ENCODE measurements at places on chromosomes 7 and 10.

DNA sequence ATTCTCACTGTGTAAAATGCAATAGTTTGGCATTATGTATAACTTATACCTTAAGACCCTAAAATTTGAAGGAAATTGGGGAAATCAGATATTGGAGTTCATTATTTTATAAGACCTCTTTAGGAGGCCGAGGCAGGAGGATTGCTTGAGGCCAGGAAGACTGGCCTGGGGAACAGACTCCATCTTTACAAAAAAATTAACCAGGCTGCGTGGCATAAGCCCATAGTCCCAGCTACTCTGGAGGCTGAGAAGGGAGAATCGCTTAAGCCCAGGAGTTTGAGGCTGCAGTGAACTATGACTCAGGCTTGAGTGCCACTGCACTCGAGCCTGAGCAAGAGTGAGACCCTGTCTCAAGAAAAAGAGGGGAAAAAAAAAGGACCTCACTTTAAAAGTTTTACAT, 14.0 kb upstream of the PBLD start:
- no peak for DNase-seq

DNA sequence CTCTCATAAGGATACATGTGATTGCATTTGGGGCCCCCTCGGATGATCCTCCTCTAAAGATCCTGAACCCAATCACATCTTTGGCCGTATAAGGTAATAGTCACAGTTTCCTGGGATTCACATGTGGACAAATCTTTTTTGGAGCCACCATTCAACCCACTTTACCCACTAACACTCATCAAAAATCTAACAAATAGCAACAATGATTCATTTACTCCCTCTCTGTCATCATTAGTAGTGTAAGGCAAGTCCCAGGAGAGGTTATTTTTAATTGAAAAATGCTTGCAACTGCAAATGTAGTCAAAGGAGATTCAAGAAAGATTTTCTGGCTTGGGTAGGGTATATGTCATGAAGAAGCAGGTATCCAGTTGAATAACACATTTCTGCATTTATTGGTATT, 9.9 kb upstream of the SMKR1 start:
- DNase-seq, result no peak

DNA sequence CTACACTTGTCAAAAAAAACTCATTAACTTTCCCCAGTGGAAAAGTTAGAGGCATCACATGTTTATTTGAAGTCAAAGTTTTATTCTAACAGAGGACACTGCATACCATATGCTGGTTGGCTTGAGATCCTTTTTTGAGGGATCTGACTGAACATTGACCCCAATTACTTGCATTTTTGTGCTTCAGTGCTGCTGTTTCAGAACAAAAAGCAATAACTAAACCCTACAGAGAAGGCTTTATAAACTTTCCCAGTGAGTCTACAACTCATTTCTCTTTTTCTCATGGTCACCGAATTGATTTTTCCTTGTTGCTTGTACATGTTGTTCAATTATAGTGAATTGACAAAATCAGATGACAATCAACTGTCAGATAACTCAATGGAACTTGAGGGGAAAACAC, 69.3 kb upstream of the PHYHIPL start:
- no peak for DNase-seq

DNA sequence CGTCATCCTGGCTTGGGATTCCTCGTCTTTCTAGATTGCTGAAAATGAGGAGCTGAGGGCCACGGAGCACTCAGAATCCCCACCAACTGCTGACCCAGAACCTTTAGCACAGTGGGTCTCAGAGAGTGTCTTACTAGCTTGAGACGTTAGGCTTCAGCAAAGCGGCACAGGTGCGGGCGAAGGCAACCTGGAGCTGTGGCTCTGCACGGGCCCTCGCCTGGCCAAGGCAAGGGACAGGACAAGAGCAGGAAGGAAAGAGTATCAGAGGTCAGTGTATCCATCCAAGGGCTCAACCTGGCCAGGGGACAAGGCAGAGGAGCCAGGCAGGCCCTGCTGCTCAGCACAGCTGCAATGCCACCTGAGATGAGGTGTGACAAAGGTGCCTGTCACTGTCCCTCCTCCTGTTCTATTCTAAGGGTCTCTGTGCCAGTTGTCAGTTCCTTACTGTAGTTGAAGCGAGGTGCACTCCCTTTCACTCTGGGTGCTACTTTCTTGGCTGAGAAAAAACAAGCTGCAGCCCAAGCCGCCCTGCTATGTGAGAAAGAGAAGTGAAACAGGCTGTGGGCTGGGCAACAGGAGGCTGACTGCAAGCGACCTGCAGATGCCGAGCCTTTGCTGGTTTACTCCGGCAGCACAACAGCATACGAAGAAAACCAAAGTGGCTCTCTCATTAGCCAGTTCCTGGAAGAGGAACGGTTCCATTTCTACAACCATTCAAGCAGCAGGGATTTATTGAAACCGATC, 33.3 kb upstream of the KDM7A start:
- DNase-seq, result no peak

DNA sequence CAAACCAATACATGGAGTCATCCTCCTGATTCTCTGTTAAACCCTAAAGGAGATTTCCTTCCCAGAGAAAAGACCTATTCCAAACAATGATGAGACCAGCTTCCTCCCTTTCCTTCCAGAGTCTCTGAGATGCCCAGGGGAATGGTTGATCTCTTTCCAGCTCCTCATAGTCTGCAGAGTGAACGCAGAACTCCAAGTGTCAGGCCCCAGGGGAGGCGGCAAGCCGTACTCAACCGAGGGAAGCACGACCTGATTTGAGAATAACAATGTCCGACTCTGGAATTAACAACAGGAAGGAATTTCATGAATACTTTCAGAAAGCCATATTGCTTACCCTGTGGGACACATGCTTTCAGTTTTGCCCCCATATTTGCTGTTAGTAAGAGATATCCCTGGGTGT, 241.7 kb upstream of the GLI3 start:
- DNase-seq, result no peak

DNA sequence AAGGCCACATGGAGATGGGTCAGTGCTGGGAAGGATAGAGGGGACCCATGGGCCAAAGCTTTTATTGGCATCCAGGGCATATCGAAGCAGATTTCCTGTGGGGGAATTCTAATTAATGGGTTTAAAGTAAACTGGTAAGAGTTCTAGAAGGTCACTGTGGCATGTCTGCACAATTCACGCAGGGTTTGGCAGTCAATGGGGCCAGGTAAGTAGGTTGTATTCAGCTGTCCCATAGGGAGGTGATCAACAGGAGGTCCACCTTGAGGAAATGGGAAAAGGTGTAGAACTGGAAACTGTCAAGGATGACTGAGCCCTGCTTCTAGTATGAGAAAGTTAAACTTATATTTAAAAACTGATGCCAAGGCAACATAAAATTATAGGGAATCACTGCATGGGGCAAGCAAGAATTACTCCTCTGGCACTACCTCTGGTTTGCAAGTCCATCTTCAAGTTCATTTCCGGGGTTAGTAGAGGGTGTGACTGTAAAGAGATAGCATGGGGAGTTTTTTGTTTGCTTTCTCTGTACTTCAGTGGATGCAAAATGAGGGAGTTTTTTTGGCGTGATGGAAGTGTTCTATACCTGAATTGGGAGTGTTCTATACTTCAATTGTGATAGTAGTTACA, 22.5 kb downstream of the TBC1D12 start:
- no peak for DNase-seq

- DNase-seq, result no peak
Observed at GRCh38 chr10:125125951-125126735, 34.2 kb downstream of the CTBP2 start.

- no peak for DNase-seq
Observed at GRCh38 chr7:137728426-137728825, 118.3 kb downstream of the DGKI start.

DNA sequence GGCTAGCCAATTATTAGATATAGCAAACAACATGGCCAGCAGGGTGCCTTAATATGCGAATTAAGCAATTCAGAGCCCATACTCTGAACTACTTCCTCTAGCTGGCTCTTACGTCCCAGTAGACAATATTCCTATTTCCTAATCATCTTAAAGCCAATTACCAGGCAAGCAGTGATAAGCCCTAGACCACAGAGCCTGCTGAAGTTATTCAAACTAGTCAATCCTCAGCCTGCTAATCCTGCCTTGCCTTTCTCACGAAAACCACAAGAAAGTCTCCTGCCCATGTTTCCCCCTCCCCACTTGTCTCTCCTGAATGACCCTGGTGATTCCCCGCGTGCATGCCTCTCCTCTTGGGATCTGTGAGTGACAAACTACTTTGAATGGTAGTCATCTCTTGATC, 86.8 kb upstream of the CACNA2D1 start:
- no peak for DNase-seq

DNA sequence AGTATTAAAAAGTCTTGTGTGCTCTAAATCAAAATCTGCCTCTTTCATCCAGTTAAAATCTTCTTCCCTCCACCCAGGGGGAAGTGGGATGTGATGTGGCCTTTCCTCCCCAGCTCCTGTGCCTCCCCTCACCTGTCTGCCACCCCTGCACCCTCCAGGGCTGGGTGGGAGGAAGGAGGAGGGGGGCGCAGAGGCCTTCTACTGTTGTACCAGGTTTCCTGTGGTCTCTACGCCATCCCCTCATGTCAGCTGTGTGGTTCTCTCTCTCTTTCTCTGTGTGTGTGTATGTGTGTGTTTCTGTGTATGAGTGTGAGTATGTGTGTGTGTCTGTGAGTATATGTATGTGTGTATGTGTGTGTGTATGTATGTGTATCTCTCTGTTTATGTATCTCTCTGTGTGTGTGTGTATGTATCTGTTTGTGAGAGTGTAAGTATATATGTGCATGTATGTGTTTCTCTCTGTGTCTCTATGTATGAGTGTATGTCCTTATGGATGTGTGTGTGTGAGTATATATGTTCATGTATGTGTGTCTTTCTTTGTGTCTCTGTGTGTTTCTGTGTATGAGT, 45.5 kb upstream of the C10orf71 start:
- DNase-seq, result no peak

GRCh38 chr7:1641173-1641572, 28.9 kb upstream of the ELFN1 start:
- no peak for DNase-seq

GRCh38 chr10:91206427-91206826, 14.0 kb upstream of the PCGF5 start:
- no peak for DNase-seq

DNA sequence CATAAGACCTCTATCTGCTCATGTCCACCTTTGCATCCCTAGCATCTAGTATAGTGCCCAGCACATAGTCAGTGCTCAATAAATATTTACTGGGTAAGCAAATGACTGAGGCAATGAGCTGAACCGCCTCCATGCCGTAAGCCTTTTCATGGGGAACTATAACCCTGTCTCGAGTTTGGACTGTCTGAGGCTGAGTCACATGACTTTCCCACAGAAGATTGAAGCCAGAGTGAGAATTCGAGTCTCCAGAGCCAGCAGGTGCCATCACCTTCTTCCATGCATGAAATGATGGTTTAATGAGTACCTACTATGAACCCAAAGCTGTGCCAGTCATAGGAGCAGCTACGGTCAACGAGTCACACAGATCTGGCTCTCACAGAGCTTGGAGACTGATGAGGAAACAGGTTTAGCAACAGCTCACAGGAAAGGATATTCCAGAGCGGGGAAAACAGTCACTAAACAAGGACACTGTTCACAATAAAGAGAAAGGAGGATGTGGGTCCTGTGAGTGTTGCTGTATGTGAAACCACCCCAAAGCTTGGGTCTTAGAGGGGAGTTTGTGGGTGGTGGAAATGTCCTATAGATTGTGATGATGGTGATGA, 75.2 kb downstream of the TEX36 start:
- DNase-seq, result no peak

DNA sequence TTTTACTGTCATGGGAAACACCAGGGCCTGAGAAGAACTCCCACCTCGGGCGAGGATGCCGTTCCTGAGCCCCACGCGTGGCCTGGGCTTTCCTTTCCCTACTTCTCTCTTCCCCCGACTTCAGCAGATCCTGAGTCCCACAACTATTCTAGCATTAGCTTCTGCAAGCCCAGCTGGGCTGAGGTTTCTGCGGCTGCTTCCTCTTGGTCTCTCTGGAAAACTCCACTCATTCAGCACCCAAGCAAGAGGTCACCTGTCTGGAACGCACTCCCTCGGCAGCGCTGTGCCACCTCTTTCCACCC, 761 bp upstream of the DOCK1 start:
- no peak for DNase-seq

DNA sequence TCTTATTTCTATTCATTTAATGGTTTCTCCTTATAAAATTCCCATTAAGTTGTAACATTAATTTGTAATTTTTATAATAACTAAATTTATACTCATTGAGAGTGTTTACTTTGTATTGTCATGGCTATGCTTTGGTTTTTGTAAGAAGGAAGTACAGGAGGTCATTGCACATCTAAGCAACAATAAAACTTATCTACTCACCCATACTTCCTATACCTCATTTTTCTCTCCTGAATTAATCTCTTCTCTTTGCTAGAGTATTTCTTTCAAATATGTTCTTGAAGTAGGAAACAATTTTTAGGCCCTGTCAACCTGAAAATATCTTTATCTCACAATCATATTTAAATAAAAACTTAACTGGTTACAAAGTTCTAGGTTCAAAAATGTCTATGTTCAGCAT, 95.4 kb upstream of the WDR11 start:
- DNase-seq, result no peak

DNA sequence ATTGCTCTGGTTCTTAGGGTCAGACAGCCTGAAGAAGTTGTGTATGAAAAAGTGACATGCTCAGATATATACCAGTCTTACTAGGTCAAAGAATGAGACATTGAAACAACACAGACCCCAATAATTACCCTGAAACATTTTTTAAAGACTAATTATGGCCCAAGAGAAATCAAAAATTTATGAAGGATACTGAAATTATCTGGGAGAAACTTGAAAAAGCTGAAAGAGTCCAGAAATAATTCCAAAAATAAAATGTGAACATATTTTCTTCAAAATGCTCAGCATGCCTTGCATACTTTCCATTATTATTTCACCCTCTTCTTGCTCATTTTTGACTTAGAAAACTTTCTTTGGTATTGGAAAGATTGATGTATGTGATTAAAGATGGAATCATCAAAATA, 198.9 kb upstream of the CCDC6 start:
- DNase-seq, result no peak

- DNase-seq, result no peak
Observed at GRCh38 chr10:97078261-97078937, 107.4 kb downstream of the SLIT1 start.

DNA sequence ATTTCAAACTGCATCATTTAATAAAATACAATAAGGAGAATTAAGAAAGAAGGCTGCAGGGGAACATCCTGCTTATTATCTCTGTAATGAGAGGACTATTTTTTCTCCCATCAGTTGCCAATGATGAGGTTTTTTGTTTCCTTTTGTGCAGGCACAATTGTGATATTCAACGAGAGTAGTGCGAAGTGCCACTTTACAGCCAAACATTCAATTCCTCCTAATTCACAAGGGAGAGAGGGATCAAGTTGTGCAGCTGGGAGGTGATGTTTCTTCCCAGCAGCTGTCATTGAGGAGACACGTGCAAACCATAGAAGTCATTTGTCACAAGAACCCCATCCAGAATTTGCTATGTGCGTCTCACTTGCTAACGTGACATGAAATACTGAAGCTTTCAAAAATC, 81.6 kb upstream of the ICA1 start:
- DNase-seq, result no peak
